ENCODE measurements at places on chromosomes 12 and 14.

DNA sequence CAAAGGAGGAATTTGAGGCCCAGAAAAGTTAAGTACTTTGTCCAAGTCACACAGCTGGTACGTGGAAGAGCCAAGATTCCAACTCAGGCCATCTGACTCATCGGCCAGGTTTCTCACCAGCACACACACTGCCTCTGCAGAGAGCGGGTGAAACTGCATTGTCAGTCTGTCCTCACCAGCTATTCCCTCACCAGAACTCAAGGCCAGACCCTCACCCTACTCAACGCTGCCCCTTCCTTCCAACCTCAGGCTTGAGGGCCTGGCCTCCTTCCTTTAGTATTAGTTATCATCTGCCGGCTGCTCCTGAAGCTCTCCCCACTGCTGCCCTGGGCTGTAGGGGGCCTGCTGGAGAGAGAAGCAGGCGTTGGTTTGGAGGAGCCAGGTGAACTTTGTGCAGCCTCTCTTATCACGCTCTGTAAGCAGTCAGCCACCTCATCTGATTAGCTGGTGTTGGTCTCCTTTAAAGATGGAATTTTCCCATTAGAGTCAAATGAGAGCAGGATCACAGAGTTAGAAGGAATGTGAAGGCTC, 16.6 kb upstream of the PLEK2 start:
- DNase-seq = peak; percentile 72

DNA sequence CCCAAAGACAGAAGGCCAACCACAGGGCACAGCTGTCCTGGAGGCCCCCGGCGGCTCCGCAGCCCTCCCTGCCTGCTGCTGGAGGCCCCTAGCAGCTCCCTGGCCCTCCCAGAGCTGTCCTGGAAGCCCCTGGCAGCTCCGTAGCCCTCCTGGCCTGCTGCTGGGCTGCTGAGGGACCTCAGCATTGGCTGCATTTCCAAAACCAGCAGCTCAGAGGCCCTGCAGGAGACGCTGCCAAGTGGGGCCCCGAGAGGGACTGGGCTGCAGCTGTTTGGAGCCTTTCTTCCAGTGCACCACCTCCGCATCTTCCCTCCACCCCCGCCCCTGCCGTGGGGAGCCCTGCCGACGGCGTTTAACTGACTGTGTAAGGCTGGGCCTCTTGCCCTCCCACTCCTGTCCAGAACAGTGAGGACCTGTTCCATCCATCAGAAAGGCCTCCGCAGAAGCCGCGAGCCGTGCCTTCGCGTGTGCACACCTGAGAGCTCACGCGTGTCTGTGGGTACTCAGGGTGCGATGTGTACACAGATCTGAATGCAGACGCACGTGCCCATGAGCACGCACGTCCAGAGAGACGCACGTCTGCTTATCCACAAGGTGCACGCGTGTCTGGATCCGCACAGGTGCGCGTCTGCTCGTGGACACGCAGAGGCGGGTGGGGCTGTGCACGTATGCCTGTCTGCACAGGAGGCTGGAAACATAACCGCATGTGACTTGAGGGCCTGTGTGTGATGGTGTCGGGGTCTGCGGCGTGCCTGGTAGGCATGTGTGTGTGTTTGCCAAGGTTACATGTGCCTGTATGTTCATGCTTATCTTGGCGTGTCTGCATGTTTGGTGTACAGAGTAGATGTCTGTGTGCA, 57.0 kb upstream of the FBRSL1 start:
- DNase-seq = no peak

DNA sequence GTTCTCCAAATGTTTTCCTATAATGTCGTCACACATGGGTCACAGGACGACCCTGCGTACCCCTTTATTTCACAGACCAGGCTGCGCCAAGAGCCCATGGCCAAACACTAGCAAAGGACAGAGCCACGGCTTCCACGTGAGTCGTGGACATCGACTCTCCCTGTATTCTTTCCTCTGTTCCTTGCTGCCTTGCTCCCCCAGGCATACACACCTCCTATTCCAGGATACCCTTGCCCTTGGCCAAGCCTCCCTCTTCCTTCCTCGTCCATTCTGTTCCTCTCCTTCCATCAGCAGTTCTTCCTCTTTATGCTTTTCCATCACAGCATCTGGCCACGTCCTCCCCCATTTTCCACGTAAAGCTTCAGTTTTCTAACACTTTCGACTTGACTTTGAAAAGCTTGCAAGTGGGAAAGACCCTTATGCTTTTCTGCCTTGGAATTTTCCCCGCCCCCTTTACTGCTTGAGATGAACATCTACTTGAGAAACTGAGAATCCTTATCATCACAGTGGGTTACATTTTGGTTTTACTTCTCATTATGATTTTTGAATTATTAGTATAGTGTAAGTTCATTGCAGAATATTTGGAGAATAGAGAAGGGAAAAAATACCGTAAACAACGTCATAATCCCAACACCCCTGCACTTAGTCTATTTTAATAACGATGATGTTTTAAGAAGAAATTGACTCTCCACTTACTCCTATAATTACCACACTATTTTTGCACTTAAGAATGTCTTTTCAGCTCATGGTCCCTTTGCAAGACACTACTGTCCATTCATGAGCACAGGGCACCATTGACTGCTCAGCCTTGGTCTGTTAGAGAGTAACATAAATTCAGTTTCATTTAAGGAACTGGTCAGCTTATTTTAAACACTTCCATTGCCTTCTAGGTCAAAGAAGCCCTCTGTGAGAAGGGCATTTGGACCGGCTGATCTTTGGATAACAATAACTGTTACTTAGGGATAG, 15.8 kb upstream of the NINJ2 start:
- DNase-seq = no peak

- no peak for DNase-seq
Measured at GRCh38 chr14:90837355-90837754, 21.1 kb upstream of the TTC7B start.

DNA sequence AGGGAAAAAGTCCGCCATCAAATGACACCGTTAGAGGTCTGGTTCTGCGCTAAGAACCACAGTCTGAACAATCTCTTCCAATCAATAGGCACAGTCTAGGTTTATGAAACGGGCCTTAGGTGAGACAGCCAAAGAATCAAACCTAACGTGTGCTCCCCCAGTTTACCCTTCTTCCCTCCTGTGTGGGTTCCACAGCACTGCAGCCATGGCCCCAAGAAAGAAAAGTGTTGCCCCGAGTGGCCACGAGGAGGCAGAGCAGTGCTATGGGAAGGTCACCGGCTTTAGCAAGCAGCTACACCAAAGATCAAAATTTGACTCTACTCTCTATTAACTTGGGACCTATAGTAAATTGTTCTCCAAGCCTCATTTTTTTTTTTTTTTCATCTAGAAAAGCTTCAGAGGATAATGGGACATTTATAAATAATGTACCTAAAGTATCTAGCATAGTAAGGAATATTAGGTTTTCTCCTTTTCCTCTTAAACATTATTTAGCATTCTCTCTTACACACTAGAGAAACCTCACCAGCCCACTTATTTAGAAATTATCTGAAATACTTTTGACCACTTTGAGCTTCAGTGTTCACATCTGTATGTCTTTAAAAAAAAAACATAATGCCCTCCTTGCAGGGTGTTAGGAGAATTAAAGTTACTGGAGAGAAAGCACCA, 70.2 kb upstream of the GPHB5 start:
- peak; percentile 68 for DNase-seq

DNA sequence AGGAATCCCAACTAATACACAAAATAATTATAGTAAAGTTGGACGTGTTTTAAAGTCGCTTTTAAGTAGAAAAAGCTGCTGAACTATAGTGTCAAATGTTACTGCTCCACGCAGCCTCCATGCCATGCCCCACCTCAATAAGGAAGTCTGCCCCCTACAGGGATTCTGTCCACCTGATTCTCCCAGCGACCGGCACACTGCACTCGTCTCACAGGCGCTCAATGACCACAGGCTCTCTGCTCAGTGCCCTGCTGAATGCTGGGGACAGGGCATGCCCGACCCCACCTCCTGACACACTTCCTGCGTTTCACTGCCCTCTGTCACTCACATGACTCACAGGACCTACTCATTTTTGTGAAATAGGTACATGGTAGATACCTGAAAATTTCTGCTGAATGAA, 48.9 kb downstream of the BDKRB1 start:
- no peak for DNase-seq

DNA sequence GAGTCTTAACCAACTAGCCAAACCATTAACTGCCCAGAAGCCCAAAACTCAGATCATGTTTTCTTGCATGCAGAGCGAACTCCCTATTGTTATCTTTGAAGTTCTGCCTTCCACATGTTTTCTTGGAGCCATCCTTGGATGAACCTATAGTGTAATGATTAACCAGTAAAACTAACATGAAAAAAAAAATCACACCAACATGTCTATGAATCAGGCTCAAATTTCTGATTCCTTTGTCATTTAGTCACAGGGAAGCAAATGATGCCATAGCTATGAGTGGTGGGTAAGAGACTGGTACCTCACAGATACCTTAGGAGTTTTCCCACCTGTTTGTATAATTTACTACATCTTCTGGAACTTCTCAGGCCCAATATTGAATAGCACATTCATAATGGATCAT, 70.7 kb downstream of the PTPRO start:
- no peak for DNase-seq

GRCh38 chr14:22993517-22993916, 11.2 kb upstream of the AJUBA start:
- DNase-seq = no peak

- no peak for DNase-seq
Measured at GRCh38 chr12:45342171-45342570, 126.3 kb downstream of the ANO6 start.

Data from body of pancreas (tissue), 4 donors.